ENCODE measurements at places on chromosomes 12 and 14.

- no peak for DNase-seq
Observed at GRCh38 chr12:128518644-128519043, 251.7 kb downstream of the TMEM132C start.

DNA sequence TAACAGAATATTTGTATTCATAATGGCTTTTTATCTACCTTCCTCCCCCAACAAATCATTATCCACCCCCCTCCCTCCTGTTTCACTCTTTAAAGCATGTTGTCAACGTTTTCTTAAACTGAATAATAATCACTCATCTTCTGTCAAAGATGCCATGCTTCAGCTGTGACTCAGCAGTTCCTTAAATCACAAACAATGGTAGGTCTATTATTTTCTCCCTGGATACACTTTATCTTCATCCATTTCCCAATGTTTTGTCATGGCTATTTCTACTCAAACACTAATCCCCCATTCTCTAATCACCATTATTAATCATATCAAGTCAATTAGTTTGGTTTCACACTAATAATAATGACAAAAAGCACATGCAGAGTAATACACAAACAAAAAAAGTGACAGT lies 6.5 kb downstream of the CLEC12B start:
- DNase-seq = no peak

GRCh38 chr14:91238661-91239060 lies 5.8 kb downstream of the GPR68 start:
- DNase-seq = no peak

GRCh38 chr14:51205486-51205885 lies 34.6 kb upstream of the TMX1 start:
- no peak for DNase-seq

- DNase-seq = no peak
Observed at GRCh38 chr14:74853581-74853980, 22.4 kb downstream of the PROX2 start.

GRCh38 chr12:84411031-84411430 lies 501.6 kb downstream of the SLC6A15 start:
- no peak for DNase-seq

GRCh38 chr12:92133795-92134637 lies 11.6 kb downstream of the BTG1 start:
- DNase-seq = no peak

All from CD8-positive, alpha-beta T cell (primary cell).